ENCODE measurements at places on chromosomes 12 and 14.

DNA sequence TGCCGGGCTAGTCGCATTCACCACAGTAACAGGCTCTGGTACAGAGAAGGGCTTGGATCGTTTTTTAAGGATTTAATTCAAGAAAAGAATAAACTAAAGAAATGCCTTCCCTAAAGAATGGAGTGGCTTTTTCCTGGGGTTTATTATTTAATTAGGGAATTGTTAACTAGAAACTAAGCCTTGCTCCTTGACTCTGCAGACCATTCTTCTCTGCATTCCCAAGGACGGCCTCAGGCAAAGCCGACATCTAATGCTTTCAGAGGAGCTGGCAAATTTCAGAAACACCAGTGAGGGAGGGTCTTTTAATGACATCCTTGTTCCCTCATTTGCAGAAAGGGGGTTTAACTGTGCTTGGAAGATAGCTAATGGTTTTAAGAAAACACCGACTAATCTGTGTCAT lies 174.0 kb downstream of the EGLN3 start:
- no peak for DNase-seq

DNA sequence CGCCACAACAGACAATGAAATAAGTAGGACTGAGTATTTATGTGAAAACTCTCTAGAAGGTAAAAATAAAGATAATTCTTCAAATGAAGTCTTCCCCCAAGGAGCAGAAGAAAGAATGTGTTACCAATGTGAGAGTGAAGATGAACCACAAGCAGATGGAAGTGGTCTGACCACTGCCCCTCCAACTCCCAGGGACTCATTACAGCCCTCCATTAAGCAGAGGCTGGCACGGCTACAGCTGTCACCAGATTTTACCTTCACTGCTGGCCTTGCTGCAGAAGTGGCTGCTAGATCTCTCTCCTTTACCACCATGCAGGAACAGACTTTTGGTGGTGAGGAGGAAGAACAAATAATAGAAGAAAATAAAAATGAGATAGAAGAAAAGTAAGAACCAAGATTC lies 82.7 kb downstream of the VEZT start:
- no peak for DNase-seq

DNA sequence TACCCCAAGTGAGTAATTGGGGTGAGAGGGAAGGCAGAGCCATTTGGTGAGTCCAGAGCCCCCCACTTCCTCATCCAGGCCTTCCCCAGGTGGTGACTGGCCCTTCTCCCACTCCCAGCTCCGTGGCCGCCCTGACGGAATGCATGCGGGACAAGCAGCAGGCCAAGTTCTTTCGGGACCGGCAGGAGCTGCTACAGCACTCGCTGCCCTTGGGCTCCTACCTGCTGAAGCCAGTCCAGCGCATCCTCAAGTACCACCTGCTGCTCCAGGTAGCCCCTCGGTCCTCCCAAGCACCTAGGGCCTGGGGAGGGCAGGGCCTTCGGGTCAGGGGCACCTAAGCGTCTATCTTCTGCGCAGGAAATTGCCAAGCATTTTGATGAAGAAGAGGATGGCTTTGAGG lies 26.5 kb downstream of the PLEKHG3 start:
- no peak for DNase-seq

- no peak for DNase-seq
Measured at GRCh38 chr14:64717870-64718269, 13.6 kb downstream of the PLEKHG3 start.

DNA sequence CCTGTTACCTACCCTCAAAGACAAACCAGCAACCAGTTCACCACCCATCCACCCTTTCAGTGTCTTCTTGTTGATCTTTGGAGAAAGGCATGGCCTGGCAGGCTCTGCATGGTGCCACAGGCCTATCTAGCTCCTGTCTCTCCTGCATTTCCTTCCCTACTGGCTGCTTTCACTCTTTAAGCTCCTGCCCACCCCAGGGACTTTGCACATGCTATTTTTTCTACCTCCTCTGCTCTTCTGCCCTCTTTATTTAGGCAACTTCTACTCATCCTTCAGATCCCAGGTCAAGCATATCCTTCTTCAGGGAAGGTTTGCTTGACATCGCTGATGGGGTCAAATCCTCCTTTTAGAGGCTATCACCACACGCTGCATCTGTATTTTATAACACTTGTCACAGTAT lies 27.1 kb upstream of the GPRC5A start:
- no peak for DNase-seq

DNA sequence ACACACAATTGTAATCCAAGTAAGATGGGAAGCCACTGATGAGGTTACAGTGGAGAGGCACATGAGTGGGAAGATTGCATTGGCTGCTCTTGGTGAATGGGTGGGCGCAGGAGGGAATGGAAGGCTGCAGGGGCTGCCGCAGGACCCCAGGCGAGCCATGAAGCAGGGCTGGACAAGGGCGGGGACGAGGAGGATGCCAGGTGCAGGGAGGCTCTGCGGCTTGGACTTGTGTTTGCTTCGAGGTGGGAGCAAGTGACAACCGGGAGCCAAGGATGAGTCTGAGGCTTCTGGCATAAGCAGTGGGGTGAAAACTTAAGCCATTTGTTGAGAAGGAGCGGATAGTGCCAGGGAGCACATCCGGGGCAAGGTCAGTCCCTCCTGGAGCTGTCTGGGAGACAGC lies 115.0 kb downstream of the TSPAN9 start:
- DNase-seq = no peak

- no peak for DNase-seq
Measured at GRCh38 chr14:69531135-69531534, 43.5 kb downstream of the CCDC177 start.

DNA sequence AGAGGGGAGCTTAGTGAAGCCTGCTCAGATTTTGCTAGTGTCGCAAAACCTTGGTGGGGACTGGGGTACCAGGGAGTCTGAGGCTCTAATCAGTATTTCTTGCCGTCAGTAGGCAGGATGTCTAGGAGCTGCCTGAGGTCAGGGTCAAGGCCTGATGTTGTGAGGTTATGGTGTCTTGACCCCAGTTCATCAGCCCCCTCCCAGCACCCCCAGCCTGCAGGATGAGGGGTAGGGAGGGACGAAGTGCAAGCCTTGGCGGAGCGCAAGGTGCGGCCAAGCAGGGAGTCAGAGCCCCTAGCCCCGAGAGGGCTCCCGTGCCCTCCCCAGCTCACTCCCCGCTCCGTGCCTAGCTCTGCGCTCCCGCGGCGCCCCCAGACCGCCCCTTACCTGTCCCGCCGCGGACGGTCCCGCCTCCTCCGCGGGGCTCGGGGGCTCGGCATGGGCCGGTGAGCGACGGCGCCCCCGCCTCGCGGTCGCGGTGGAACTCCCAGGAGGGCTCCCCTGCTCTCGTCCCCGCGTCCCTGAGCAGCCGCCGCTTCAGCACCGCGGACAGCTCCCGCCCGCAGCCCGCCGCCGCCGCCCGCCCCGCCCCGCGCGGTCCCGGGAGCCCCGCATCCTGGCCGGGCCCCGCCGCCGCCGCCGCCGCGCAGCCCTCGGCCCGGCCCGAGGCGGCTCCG lies 347 bp downstream of the SYNDIG1L start:
- peak; percentile 24 for DNase-seq

GRCh38 chr12:104790296-104791125 lies 167.6 kb downstream of the SLC41A2 start:
- DNase-seq = peak; percentile 27

- no peak for DNase-seq
Measured at GRCh38 chr14:33465846-33466700, 484.8 kb downstream of the EGLN3 start.

GRCh38 chr12:14435627-14436026 lies 70.1 kb downstream of the ATF7IP start:
- no peak for DNase-seq
